Naive thymus-derived CD8-positive, alpha-beta T cell (primary cell): ENCODE measurements at places on chromosomes 6 and 20.
A peak's percentile ranks its signal among the peaks of the same experiment; 100 is the strongest.

DNA sequence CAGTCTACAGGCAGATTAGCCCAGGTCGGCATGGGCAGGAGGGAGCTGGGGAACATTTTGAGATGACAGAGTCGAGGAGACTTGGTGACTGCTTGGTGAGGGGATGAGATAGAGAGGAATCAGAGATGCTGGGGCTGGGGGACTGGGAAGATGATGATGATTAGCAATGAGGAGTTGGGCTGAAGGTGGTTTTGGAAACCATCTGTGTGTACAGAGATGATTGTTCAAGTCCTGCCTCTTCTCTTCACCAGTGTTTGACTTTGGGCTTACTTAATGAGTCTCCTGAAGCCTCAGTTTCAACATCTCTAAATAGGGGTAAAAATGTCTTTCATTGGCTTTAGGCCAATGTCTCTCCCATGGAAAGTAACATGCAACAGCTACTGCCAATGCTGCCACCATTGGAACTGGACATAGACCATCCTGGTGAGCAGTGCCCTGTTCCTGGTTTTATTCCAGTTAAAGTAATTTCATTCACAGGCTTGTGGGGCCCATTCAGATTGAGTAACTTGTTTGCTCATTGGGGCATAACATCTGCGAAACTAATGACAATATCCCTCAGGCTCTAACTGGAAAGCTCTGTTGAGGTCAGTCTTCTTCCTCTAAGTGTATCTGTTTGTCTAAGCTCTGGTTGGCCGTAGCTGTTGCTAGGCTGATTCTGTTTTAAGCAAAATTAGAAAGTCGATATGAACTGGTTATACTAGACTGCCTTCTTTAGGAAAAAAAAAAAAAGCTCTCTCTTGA is 99.1 kb downstream of the ARMC2 start:
- no peak for DNase-seq

DNA sequence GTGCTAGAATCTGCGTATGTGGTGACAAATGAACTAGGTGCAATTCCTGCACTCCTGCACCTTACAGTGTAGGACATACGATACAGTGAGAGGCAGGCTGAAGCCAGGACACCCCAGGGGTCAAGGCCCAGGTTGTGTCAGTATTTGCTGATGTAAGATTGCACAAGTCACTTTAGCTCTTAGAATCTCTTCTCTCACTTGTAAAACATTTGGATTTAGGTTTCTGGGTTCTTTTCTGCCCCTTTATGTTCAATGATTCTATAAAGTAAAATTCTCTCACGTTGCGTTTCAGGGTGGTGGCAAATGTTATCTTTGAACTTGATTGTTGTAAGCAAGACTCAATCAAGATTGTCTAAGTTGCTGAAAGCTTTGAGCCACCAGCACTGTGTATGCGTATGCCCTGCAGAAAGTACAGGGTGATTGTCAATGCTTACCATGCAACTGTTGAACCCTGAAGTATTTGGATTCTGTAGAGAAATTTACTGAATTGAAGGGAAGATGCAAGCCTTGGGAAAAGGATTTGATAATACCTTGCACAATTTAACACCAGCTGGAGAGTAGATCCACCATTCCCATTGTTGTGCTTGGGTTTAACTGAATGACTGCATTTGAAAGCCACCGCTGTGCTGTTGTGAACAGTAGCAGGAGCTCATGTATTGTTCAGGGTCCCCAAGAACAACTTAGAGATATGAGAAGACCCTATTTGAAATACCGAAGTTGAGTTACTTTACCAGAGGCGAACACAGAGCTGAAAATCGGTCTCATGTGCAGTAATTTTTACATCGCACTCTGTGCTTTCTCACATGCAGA is 106.1 kb upstream of the CITED2 start:
- no peak for DNase-seq

DNA sequence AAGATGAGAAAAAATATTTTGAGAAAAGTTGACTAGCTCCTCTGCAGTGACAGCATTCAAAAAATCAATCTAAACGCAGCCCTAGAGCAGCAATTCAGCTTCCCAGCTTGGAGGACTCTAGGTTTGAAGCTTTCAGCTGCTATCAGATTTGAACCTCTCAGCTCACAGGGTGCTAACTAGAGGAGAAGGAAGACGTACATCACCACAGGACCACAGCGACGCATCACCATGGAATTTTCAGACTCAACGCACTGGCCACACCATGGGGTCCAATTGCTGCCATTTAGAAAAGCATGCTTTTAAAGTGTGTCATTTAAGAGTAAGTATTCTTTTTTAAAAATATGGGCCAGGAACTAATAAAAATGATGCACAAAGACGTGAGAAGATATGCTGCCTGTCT is 45.0 kb upstream of the FUCA2 start:
- no peak for DNase-seq

GRCh38 chr6:35283361-35283760 is 14.3 kb upstream of the DEF6 start:
- no peak for DNase-seq

DNA sequence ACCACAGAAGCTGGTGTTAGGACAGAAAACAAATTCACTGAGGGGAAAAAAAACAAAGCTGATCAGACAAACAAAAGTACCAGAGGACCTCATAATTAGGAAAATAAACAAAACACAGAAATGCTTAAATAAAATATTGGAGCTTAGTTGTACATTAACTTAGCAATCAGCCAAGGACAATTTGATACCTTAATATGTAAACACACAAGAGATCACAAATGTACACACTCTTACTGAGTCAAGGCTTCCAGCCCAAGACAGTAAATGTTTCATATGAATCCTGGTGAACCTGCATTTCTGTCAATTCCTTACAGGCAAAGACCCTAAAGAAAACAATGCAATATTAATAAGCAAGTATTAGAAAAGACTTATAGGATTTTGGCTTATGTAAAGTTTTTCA is 62.0 kb upstream of the SPTLC3 start:
- DNase-seq = no peak

DNA sequence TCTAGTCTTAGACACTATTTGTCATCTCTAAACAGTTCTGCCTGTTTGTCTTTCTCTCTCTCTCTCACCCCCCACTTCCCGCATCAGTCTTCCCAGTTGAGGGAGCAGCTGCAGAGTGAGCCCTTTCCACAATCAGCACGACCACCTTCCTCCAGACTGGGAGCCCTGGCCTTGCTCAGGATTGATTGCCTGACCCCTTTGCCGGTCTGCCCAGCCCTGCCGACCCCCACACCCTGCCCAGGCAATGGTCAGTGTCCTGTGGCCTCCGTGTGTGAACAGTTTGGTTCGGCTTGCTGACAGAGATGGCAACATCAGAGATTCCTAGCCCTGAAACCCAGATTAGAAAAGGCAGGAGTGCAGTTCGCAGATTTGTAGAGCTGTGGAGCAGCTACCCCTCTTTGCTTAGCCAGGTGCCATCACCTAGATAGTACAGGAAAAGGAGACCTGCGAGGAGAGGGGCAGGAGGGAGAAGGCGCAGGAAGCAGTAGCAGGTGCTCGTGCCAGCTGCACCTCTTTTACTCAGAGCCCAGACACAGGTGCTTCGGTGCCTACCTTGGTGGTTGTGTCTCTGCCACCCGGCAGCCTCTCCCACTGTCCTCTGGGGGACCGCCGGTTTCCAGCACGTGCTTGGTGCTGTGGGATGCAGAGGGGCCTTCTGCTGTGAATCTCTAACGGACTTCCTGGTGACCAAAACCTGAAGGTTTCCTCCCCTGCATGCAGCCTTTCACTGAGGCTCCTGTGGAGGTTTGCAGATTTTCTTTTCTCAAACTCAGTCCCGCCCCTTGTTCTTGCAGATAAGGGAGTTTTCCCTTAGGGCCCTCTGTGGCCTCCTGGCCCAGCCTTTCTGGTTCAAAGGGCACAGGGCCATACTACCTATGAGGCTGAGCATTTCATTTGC is 92.4 kb downstream of the SCML4 start:
- no peak for DNase-seq

DNA sequence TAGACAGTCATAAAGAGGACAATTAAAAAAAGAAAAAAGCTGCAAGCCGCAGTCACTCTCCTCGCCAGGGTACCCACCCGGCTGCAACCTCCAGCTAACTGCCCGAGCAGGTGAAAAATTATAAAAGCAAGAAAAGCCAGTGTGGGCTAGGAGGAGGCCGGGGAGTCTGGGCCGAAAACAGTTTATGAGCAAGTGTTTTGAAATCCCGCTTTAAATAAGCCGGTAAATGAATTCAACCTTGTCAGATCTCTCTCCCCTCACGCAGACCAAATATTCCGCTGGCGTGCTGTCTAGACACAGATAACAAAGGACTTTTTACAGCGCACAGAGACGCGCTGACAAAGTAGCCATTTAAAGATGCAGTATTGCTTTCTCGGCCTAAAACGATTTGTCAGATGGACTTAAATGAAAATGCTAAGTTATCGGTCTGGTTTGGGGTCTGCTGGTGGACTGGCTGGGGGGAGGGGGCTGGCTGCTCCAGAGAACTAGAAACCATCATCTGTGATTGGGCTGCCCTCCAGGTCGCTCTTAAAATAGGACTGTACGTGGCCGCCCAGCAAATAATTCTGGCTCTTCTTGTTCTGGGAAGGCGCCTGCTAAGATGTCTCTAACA is 24.6 kb downstream of the PMEPA1 start:
- no peak for DNase-seq

- no peak for DNase-seq
Measured at GRCh38 chr6:53441761-53442160, 93.0 kb upstream of the ELOVL5 start.

DNA sequence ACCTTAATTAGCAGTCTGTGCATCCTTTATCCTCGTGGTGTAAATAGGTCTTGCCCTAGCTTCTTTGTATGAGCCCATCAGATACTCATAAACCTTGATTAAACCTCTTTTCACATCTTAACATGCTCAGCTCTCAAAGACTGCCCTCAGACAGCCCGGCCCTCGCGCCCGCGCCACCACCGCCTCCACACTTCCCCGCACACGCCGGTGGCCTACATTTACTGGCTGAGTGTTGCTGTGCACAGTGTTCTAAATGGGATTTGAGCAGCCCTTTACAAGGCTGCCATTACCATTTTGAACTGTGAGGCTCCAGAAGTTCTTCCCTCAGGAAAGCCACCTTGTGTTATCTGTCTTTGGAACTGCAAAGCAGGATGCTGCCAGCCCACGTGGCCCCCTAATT is 63.0 kb upstream of the INSM1 start:
- DNase-seq = no peak

- no peak for DNase-seq
Measured at GRCh38 chr6:136923116-136923953, 1.2 kb downstream of the SLC35D3 start.

DNA sequence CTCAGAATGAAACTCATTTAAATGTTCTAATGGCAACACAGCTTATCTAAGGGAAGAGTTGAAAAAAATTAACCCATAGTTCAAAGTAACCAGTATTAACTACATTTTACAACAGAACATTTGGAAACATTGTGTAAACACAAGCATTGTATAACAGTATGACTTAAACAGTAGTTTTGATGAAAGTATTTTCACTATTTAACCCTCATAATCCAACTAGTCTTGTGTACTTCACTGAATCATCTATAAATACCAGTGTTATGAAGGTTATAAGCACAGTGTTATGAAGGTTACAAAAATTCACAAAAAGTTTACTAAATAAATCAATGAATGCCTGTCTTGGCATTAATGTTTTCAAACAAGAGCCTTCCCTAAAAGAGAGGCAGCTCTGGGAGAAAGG is 66.5 kb downstream of the REV3L start:
- DNase-seq = no peak

- no peak for DNase-seq
Measured at GRCh38 chr6:104462811-104463599, 396.7 kb downstream of the HACE1 start.

GRCh38 chr6:93210908-93211307 is 208.5 kb downstream of the EPHA7 start:
- no peak for DNase-seq

GRCh38 chr20:37096415-37097041 is 731 bp upstream of the RBL1 start:
- DNase-seq = no peak

DNA sequence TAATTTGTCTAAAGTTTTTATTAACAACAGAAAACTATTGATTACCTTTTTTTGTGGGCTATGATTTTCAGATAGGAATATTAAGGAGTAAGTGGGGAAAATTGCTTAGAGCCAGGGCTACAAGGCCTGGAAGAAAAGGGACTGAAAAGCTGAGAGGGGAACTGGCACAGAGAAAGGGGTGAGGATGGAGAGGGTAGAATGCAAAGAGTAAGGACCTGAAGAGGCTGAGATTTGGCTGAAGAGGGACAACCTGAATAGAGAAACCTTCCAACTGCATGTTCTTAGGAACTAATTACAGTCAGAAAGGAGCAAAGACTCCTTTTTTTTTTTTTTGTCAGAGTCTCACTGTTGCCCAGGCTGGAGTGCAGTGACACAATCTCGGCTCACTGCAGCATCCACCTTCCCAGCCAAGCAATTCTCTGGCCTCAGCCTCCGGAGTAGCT is 16.7 kb downstream of the BTN2A1 start:
- no peak for DNase-seq

DNA sequence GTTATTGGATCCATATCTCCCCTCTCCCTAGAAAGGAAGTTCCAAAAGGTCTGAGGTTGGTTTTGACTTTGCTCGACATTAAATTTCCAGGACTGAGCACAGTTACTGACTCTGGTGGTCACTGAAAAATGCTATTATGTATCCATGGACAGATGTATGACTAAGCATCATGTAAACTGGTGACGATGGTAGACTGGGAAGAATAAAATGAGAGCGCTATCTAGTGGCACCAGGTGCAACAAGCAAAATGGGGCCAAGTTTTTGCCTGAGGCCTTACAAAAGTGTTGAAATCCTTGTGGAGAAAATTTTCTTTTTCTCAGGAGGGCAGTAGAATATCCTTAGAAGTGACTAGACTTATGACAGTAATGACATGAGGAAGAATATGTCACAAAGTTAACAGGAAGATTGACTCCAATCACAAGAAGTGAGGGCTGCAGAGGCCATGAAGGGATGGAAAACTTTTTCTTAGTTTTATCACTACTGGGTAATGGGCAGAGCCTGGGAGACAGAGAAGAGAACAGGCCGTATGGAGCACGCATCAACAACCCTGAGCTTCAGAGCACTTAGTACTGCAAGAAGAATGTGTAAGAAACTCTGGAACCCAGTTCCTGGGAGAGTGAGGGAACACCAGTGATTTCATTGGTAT is 88.9 kb upstream of the ELOVL5 start:
- peak; percentile 18 for DNase-seq

GRCh38 chr6:53065266-53066076 is at the start of gene FBXO9:
Gene FBXO9, plus strand, starts transcription at chr6:53065404. Its CDS starts 386 bp downstream, at chr6:53065790.
- DNase-seq = peak; percentile 81

- DNase-seq = no peak
Measured at GRCh38 chr6:157981132-157981394, 600 bp upstream of the SYNJ2 start.

- DNase-seq = no peak
Measured at GRCh38 chr6:108716801-108717791, 131.1 kb upstream of the ARMC2 start.

DNA sequence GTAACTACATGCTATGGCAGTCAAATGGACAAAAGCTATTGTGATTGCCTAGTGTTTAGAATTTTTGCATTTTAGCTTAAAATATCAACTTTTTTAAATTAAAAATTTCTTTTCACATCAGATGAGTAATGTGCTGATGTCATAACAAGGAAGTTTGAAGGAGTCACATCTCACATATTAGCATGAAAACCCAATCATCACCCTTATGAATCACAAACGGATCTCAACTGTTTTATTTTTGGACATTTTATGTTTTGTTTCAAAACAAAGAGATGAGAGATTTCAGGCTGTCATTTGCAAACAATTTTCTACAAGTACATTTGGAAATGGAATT is 53.6 kb upstream of the TRERF1 start:
- no peak for DNase-seq

- DNase-seq = no peak
Measured at GRCh38 chr20:20827992-20828597, 115.7 kb upstream of the RALGAPA2 start.

- no peak for DNase-seq
Measured at GRCh38 chr6:135258970-135259369, 77.9 kb downstream of the MYB start.
